ENCODE measurements at places on chromosomes 11 and 22.

- DNase-seq = no peak
Observed at GRCh38 chr11:104151404-104152204, 12.3 kb downstream of the PDGFD start.

- peak; percentile 30 for DNase-seq
Observed at GRCh38 chr11:64357904-64358535, 942 bp upstream of the RPS6KA4 start.

- DNase-seq = no peak
Observed at GRCh38 chr22:29926057-29926456, 43.1 kb downstream of the MTMR3 start.

GRCh38 chr11:63239254-63239653 is 4.1 kb downstream of the SLC22A25 start:
- DNase-seq = no peak

GRCh38 chr11:46553814-46554212 is 40.0 kb downstream of the AMBRA1 start:
- no peak for DNase-seq

GRCh38 chr22:37316875-37317371 is 34.6 kb downstream of the CYTH4 start:
- peak; percentile 73 for DNase-seq

DNA sequence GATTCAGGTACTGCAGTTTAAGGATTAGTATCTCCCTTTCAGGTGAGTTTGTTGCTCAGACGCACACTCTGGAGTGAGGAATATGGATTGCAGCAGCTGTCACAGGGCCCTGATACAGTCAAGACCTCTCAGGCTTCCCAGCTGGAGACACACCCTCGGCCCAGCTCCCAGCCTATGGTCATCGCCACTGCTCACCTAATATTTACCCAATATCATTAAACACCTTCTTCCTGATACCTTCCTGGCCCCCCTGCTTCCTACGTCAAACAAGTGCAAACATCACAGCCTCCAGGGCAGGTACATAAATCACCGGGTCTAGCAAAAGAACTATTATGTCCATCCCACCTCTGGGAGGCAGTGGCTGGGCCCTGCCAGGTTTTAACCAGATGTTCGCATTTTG is 213.3 kb downstream of the MN1 start:
- no peak for DNase-seq

- no peak for DNase-seq
Observed at GRCh38 chr22:49642331-49642730, 185.3 kb downstream of the BRD1 start.

DNA sequence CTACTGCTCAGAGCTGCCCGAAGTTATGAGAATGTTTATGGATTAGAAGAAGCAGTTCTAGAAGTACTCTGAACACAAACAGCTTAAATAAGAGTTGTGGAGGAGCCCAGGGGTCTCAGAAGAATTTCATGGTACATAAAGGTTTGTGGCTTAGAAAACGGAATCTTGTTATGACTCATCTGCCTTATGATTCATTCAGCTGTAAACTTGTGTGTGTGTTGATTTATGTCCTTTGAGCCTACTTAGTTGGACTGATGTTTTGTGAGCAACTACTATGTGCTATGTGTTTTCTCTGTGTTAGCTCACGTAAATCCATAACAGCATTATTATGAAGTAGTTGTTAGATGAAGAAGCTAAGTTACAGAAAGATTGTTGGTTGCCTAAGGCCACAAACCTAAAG is 203.7 kb downstream of the PGR start:
- DNase-seq = no peak

DNA sequence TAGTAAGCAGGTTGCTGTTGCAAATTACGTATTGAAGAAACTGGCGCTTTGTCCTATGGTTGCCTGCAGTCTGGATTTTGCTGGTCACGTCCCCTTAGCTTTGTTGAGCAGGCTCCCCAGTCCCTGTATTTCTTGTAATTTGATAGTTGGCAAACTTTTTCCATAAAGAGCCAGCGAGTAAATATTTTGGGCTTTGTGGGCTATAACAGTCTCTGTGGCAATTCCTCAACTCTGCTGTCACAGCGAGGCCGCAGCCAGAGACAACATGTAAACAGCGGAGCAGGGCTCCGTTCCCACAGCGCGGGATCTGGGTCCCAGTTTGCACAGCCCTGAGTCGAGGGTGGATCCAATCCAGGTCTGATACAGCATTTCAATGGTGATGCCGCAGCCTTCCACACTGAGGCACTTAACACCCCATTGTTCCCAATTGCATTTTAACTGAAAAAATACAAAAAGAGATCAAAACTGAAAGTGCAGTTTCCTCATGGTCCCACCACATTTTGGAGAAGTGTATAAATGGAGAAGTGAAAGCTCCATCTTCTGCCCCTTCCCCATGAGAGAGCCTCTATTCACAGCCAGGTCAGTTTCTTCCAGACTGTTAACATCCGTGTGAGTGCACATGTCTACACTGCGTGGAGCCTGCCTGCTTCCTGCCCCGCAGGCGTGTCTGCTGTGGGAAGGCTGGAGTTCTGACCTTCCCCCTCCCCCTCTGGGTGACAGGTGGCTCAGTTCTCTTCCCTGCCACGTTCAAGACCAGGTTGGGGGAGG is 89.1 kb downstream of the RPS6KA4 start:
- peak; percentile 17 for DNase-seq

DNA sequence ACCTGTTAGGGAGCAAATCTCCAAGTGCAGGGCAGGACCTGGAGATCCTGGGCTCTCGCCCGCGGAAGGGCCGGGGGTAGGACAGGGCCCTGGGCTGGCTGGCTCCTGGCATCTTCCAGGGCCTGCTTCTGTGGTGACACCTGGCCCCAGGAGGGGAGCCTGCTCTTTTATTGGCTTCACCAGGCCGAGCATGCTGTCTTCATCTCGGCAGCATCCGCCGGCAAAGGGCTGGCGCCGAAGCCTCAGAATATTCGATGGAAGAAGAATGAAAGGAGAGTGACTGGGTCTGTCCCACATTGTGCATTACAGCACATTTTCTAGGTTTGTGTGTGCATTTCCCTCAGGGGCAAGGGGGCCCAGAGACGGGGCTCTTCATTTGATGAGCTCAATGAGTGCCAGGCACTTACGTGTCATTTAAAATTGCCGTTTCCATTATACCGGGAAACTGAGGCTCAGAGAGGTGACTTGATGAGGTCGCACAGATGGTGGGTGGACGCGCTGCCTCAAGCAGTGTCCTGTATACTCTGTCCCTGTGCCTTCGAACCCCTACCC is 70.0 kb downstream of the RBX1 start:
- DNase-seq = no peak

DNA sequence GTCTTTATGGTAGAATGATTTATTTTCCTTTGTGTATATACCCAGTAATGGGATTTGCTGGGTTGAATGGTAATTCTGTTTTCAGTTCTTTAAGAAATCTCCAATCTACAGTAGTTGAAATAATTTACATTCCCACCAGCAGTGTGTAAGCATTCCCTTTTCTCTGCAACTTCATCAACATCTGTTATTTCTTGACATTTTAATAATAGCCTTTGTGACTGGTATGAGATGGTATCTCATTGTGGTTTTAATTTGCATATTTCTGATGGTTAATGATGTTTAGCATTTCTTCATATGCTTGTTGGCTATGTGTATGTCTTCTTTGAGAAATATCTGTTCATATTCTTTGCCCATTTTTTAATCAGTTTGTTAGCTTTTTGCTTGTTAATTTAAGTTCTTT is 901.2 kb downstream of the METTL15 start:
- DNase-seq = no peak

DNA sequence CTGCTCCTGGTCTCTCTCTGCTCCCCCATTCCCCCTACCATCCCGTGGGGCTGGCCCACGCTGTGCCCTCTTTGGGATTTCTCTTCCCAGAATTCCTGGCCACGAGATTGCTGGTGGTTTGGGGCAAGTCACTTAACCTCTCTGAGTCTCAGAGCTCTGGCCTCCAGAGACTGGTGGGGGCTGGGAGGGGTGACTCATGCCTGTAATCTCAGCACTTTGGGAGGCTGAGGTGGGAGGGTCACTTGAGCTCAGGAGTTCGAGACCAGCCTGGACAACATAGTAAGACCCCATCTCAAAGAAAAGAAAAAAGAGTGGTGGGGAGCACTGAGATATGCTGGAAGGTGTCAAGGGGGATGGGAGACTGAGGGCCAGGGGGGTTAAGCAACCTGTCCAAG is 18.3 kb downstream of the OTUB1 start:
- no peak for DNase-seq

DNA sequence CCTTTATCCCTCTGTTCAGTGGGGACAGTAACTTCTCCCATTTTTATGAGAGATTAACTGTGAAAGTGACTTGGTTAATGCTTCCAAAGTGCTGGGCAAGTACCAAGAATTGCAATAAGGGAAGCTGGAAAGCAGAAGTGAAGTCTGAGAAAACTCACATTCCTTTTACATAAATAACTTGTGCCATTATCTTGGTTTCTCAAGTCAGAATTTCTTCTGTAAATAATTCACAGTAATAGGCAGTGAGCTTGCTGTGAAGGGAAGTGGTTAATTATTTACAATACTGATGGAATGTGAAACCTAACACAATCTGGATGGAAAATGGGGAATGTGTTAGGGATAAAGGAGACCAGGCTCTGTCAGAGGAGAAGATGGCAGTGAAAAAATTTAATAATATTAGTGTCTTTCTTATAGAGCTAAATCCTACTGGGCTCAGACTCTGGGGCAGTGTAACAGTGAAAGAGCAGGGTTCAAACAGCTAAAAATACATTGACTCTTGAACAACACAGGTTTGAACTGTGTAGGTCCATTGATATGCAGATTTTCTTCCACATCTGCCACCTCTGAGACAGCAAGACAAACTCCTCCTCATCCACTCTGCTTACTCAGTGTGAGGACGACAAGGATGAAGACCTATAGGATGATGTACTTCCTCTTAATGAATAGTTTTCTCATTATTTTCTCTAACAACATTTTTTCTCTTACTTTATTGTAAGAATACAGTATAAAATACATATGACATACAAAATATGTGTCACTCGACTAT is 251.5 kb upstream of the ISX start:
- no peak for DNase-seq

DNA sequence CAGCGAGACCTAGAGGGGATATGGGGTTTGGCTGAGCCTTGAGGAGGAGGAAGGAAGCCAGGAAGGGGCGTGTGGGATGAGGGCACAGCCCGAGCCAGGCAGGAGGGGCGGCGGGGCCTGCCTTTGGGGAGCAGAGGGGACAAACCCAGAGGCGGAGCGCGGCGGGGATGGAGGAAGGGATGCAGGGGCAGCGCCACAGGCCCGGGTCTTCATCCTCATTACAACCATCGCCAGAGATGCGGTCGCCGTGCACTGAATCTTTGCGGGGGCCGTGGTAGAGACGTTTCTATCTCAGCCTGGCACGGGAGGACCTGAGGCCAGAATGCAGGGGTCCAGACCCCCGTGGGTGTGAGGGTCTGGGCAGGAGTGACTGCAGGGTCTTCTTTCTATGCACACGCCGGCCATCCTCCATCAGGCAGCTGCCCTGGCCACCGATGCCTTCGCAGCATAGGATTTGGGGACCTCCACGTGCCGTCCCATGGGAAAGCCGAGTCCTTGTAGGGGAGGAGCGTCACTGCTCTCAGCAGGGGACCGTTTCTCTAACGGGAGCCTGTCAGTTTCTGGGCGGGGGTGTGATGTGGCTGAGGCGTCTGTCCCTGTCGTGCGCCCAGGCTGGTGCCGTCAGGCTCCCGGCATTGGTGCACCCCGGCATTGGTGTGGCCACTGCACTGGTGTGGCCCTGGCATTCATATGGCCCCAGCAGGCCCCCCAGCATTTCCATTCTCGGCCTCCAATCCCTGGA is 1267.9 kb downstream of the BRD1 start:
- no peak for DNase-seq

DNA sequence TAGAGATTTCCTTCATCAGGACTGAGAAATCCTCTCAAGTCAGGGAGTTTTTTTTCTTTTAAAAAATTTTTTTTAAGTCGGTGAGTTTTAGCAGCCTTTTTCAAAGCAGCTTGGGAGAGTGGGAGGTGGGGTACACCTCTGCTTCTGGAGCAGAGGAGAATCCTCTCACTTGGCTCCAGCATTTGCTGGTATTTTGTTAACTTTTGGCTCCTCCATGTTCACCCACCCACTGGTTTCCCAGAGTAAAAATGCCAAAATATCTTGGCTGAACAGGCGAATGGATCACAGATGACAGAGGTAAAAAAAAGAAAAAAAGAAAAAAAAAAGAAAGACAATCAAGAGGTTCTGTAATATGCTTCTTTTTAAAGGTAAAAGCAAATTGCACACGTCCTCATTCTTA is 68.0 kb downstream of the GAB2 start:
- DNase-seq = no peak

DNA sequence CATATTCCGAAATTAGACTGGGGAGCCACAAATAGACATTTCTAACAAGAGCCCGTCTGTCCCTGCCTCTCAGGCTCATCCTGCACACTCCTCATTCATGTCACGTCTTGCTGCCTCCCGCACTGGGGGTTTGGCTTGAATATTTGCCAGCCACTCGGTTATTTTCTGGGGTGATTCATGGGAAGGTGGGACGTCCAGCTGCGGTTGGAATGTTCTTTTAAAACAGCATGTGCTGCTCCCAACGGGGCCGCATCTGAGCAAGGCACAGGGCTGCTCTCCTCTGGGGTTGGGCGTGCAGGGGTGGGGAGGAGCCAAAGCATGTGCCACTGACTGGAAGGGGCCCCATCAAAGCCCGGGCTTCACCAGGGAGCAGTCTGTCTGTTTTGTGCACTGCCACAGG is 25.9 kb upstream of the SLC5A4 start:
- DNase-seq = no peak

DNA sequence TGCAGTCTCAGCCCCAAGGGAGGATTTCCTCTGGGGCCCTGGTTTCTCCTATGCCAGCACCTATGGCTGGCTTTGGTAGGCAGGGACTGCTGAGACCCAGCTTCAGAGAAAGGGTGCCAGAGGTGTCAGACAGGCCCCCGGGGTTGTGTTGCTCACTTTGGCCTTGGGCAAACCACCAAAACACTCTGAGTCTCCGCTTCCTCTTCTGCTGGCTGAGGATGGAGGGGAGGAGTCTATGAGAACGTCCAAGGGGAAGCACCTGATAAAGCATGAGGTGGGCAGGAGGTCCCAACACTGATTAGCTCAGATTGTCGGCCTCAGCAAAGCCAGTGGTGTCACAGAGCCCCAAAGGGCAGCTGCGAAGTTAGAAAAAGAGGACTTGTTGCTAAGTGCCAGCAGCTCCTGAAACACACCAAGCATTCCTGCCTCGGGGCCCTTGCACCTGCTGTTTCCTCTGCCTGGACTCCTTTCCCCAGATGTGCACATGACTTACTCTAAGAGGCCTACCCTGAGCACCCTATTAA is 10.5 kb downstream of the SMTNL1 start:
- DNase-seq = no peak

GRCh38 chr11:31509051-31509428 is 382 bp downstream of the IMMP1L start:
- DNase-seq = no peak

DNA sequence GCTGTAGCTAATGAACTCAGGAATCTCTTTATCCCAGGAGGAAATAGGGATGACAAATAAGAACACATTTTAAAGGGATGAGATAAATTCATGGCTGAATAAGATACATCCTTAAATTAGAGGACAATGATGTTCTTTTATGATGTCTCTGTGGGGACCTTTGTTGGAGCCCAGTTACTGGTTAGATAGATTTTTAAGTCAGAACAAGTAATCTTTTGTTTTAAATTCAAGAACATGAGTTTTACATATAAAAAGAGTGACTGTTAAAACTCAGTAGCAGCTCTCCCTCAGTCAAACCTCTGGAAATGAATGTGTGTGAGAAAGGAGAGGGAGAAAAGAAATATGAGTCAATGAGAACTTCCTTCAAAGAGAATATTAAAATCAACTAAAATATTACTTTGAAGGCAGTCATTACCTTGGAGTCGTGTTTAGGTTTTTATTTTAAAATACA is 241.6 kb downstream of the SWAP70 start:
- DNase-seq = no peak
